ENCODE measurements at places on chromosomes 6 and 20. TPM values are rescaled to one million over a fixed set of nuclear protein-coding genes. Genes with fewer than 3 reads are reported as not detected.
A peak's percentile ranks its signal among the peaks of the same experiment; 100 is the strongest.

DNA sequence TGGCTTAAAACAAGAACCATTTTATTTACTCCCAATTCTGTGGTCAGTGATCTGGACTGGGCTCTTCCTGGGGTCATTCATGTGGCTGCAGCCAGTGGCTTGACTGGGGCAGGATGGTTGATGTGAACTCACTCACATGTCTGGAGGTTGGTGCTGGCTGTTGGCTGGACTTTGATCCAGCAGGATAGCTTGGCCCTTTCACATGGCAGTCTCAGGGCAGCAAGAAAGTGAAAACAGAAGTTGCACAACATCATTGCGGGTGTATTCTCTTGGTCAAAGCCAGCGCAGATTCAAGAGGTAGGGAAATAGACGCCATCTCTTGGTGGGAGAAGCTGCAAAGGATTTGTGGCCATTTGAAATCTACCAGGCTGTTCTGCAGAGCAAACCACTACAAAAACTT, 77.2 kb downstream of the MDGA1 start:
- DNase-seq: no peak
- H3K4me3 ChIP-seq: no peak overlapping the region

- peak overlapping the region; percentile 34 for H3K4me3 ChIP-seq
- no peaks in the 10 kb centered on the region for H3K36me3 ChIP-seq
- no peaks in the 10 kb centered on the region for H3K27me3 ChIP-seq
- H3K27ac ChIP-seq: peak overlapping the region; percentile 63
These were observed 97.5 kb downstream of the PSMG4 start for GRCh38 chr6:3356056-3356823.

DNA sequence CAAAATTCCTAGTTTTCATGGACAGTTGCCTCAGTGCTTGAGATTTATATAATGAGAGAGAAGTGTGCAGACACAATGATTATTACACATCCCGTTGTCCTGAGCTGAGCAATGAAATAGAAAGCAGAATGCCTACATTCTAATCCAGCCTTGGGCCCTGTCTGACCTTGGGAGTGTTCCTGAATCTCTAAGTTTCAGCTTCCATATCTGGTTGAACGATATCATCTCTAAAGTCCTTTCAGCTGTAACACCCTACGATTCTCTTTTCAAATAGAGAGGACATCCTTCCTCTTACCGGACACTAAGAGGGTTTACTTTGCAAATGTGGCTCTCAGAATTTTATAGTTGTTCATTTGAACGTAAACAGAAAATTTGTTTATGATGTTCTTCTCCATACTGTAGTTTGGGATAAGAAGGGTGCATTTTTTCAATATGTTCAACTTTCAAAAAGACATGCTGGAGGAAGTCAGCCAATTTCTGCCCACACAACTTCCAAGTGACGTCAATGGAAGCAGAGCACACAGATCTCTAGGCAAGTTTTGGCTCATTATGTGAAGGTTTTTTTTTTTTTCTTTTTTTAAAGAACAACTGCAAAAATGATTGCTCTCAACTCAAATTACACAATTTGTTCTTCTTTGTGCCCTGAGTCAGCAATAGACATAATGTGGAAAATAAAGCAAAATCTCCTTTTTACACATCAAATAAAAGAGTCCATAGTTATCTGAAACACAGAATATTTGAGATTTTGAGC, 50.4 kb downstream of the PDE7B start:
- H3K27me3 ChIP-seq: no peaks in the 10 kb centered on the region
- no peaks in the 10 kb centered on the region for H3K4me1 ChIP-seq
- H3K36me3 ChIP-seq: no peaks in the 10 kb centered on the region
- peak overlapping the region; percentile 53 for H3K27ac ChIP-seq

DNA sequence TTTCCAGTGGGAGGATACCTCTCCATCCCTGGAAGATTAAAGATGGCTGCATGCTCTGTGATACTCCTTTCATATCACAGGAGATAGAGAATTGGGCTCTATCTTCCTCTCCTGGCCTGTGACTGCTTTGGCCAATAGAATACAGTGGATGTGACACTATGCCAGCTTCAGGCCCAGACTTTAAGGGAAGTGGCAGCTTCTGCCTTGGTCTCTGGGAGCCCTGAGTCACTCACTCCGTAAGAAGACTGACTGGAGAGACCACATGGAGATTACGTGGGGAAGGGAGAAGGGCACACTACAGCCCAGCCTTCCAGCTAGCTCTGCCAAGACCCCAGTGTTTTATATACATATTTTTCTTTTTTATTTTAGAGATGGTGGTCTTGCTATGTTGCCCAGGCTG, 10.4 kb upstream of the MMP9 start:
- no peak for DNase-seq
- no peak overlapping the region for H3K27ac ChIP-seq

GRCh38 chr6:75081921-75082320, 123.9 kb downstream of the COL12A1 start:
- H3K27ac ChIP-seq: no peak overlapping the region
- no peaks in the 10 kb centered on the region for H3K27me3 ChIP-seq
- no peak for DNase-seq
- no peaks in the 10 kb centered on the region for H3K4me1 ChIP-seq
- H3K36me3 ChIP-seq: no peaks in the 10 kb centered on the region

GRCh38 chr6:67630146-67630545, 1004.9 kb upstream of the ADGRB3 start:
- H3K36me3 ChIP-seq: no peaks in the 10 kb centered on the region
- H3K4me1 ChIP-seq: no peaks in the 10 kb centered on the region
- H3K4me3 ChIP-seq: no peak overlapping the region
- DNase-seq: no peak

- no peak for DNase-seq
- H3K27ac ChIP-seq: no peak overlapping the region
- no peak overlapping the region for H3K4me3 ChIP-seq
- no peaks in the 10 kb centered on the region for H3K36me3 ChIP-seq
- peaks cover 85% of the 10 kb centered on the region for H3K27me3 ChIP-seq
These were observed 10.7 kb upstream of the GATA5 start for GRCh38 chr20:62486484-62486883.

The IRF4 gene
- 7.5 TPM for polyA plus RNA-seq

DNA sequence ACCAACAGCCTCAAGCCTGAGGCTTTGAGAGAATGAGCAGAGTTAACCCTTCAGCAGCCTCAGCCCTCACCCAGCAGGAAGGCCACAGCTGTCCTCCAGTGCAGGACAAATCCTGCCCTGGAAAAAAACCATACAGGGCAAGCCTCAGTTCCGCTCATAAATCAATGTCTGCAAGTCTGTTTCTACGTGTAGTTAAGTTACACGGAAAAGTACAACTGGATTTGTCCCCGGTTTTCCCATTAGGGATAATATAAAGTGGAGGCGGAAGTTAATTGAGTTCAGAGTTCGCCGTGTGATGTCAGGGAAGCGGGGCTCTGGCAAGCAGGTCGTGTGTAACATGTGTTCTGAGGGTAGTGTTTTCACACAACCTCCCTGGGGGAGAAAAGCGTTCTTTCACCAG, 44.2 kb upstream of the EYA2 start:
- no peak for DNase-seq
- H3K27me3 ChIP-seq: no peaks in the 10 kb centered on the region
- no peak overlapping the region for H3K27ac ChIP-seq
- no peak overlapping the region for H3K4me3 ChIP-seq
- H3K4me1 ChIP-seq: no peaks in the 10 kb centered on the region
- H3K36me3 ChIP-seq: no peaks in the 10 kb centered on the region

GRCh38 chr6:157442291-157442690, 61.3 kb downstream of the ZDHHC14 start:
- H3K36me3 ChIP-seq: no peaks in the 10 kb centered on the region

The HLA-DRB5 gene
- polyA plus RNA-seq: 20.0 TPM

DNA sequence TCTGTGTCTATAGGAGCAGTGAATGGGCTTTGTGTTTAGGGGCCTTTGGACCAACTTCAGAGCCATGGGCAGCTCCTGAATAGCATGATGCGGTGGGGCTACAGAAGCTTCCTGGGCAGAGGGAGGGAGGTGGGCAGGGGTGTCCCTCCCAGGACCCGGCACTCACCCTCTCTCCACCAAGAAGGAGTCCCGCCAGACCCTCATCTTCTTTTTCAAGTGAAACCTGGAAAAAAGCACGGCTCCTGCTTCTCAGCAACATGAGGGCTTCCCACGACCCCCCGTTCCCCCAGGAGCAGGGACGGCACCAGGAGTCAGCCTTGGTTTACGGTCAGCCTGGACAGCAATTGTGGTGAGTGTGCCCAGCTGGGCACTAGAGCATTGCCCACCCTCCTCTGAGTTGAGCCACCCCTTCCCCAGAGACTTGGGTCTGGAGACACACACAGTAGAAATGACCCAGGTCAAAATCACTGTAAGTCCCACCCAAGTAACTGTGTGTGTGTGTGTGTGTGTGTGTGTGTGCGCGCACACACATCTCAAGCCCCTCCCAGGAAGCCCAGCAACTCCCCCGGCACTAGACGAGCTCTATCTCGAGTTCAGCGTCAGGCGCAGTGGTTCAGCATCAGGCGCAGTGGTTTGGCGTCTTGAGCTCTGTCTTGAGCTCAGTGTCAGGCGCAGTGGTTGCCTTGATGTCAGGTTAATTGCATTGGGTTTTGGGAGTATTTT, 108.2 kb downstream of the SULF2 start:
- no peak overlapping the region for H3K27ac ChIP-seq
- H3K4me1 ChIP-seq: no peaks in the 10 kb centered on the region
- H3K27me3 ChIP-seq: no peaks in the 10 kb centered on the region
- H3K36me3 ChIP-seq: no peaks in the 10 kb centered on the region
- no peak for DNase-seq

- no peak overlapping the region for H3K4me3 ChIP-seq
- H3K27ac ChIP-seq: no peak overlapping the region
- no peaks in the 10 kb centered on the region for H3K36me3 ChIP-seq
- H3K27me3 ChIP-seq: no peaks in the 10 kb centered on the region
- peaks cover 2% of the 10 kb centered on the region for H3K4me1 ChIP-seq
- DNase-seq: no peak
These were observed 202.9 kb downstream of the SYNDIG1 start for GRCh38 chr20:24672181-24672880.

The GRM1 gene
- polyA plus RNA-seq: 0.05 TPM
